ENCODE measurements at places on chromosomes 4 and X.

- DNase-seq = no peak
Measured at GRCh38 chrX:130846746-130847145, 56.3 kb downstream of the ENOX2 start.

DNA sequence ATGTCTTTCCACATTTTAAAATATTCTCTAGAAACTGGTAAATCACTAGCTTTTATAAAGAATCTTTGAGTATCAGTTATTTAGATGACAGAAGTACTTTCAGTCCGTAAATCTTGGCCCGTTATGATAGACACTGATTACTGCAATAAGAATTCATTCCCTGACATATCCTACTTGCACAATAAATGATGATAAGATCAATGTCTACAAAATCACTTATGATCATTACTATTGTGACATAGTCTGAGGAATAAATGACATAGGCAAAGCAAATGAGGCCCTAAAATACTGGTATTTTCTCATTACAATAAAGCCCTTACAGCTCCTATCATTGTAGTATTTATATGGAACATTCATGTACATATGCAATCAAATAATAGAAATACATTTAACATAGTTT is 6.6 kb upstream of the PDCL2 start:
- no peak for DNase-seq

GRCh38 chrX:100316987-100317386 is 93.1 kb downstream of the PCDH19 start:
- no peak for DNase-seq

DNA sequence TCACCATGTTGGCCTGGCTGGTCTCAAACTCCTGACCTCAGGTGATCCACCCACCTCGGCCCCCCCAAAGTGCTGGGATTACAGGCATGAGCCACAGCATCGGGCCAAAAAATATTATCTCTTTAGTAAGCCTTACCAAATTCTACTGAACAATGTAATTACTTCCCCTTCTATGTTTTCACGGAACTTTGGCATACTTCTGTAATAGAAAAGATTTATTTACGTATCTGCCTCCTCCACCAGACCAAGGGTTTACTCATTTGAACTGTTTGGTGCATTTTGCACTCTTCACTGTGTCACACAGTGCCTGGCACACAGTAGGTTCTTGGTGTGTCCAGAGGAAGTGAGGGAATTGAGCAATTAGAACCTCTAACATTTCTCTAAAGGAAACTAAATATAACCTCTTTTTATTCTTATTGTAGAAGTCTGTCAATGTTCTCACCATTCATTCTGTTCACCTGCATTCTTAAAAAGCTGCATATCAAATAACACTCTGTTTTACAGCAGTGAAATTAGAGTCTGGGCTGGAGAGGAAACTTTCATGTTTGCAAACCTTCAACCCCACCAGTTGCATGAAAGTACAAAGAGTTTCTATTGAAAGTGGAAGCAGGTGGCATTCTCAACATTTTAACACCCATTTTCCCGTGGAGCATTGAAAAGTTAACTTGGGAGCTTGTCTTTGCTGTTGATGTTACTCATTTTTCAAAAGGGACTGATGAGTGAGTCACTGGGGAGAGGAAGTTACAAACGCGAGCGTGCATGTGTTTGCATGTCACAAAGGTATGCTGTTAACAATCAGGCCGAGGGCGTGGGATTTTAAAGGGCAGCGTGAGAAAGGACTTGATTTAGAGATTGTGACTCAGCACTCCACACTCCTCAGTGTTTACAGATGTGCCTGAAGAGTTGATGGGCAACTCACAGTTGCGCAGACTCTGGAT is 314.1 kb downstream of the STK32B start:
- peak; percentile 93 for DNase-seq

GRCh38 chr4:19324184-19324583 is 927.5 kb upstream of the SLIT2 start:
- no peak for DNase-seq

- no peak for DNase-seq
Measured at GRCh38 chr4:86218746-86219473, 140.9 kb downstream of the MAPK10 start.

- DNase-seq = no peak
Measured at GRCh38 chrX:38732866-38733265, 68.4 kb upstream of the MID1IP1 start.

DNA sequence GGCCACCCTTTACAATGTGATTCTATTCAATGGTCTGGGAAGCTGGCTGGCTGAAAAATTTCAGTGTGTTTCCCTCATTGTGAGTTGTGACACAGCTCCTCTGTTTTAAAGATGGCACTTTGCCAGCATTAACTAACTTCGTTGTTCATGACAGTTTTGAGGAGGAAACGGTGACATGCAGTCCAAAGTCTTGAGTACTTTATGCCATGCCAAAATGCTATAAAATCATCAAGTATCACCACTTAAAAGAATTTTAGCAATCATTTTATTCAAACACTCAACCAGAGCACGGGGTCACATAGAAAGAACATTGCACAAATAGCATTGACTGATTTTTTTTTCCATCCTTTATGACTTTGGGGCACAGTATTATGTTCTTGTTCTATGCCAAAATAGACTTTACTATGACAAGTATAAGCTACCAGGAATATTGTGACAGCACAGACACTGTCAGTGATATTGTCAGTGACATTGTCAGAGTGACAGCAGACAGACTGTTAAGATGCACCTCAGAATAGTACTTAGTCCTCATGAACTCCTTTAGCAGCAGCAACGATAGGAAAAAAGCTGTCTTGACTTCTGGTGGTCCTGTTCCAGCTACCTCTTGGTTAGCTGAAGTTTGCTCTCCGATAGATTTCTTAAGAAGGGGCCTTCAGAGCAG is 46.7 kb downstream of the CXCL13 start:
- DNase-seq = no peak

GRCh38 chr4:78621395-78621794 is 69.8 kb downstream of the ANXA3 start:
- DNase-seq = no peak

DNA sequence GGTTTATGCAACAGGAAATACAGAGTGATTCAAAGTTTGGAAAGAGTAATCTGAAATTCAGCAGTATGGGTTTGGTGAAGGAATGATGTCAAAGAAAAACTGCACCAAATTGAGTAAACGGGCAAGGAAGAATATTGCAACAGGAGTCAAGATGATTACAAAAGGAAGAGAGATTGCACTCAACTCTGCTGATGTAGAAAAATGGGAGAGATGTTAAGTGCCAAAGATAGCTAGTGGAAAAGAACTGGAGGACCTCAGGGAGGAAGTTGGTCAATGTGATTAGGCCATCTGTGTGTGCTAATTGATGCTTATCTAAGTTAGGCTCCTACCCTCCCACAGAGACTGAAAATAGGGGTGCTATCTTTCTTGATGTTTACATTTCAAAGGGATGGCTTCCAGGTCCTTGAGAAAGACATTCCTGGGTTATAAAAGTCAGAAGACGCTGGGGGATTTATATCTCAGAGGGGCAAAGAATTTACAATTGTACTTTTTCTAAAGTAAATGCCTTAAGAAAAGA is 167.4 kb upstream of the FAM47A start:
- DNase-seq = no peak

GRCh38 chrX:48715876-48716502 is 19.5 kb downstream of the SUV39H1 start:
- DNase-seq = no peak
